CD4-positive, alpha-beta T cell treated with Interleukin-15 for 1 hour (primary cell): ENCODE measurements at places on chromosomes 6 and 20.
A peak's percentile ranks its signal among the peaks of the same experiment; 100 is the strongest.

- DNase-seq, result no peak
These were observed 55.4 kb downstream of the GFOD1 start for GRCh38 chr6:13431861-13432465.

DNA sequence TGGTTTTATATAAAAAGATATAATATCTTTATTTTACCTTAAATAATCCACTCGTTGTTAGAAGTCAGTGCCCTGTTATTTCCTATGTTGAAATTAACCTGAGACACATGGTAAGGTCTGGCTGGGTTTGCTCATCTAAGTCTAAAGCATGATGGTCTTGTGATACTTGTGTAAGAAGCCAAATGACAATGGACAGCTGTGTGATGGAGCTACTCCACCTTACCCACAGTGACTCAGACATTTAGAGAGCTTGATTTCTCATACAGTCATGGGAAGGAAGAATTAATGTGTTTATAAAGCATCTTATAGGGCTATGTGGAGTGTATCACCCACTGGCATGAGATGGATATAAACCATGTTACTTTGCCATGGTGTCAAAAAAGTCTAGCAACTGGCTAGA lies 11.7 kb downstream of the CTCFL start:
- no peak for DNase-seq

DNA sequence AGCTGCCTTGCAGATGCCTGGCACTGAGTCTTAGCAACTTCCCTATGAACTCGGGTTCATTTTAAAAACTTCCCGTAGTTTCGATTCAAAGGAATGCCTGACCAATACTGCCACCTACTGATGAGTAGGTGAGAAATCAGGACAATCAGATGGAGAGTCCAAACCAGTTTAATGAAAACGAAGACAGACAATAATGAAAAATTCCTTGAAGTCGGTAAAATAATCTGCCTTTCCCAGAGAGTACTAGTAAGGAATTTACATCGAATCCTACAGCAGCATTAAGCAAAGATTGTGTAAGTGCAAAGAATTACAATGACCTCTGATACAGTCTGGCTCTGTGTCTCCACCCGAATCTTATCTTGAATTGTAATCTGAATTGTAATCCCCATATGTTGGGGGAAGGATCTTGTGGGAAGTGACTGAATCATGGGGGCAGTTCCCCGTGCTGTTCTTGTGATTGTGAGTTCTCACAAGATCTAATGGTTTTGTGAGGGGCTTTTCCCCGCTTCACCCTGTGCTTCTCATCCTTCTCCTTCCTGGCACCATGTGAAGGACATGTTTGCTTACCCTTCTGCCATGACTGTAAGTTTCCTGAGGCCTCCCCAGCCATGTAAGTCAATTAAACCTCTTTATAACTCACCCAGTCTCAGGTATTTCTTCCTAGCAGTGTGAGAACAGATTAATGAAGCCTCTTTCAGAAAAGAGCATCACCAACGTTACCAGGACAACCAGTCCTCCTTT lies 134.4 kb downstream of the ARHGAP18 start:
- DNase-seq, result no peak

DNA sequence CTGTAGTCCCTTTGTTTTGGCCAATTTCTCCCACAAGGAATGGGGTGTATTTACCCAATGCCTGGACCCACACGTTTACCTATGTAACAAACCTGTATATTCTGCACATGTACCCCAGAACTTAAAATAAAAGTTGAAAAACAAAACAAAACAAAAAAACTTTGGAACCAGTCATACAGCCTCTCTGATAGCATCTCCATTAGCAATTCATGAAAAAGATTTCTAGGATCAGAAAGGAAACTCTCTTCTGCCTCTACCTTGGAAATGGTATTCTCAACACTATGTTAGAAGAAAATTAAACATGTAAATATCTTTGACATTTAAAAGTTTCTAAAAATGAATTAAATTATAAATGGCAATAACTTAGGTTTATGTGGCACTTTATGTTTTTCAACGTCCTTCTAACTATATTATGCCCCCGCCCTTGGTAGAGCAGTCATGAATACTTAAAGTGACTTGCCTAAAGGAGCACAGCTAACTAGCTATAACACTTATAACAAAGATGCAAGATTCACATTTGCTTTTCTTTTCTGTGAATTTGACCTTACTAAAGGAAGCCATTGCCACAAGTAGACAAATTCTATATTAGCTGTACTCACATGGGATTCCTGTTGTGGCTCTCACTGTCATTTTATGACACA lies 147.5 kb upstream of the FKBP1C start:
- no peak for DNase-seq

GRCh38 chr6:63661769-63662168 lies 26.2 kb downstream of the PHF3 start:
- DNase-seq, result no peak

GRCh38 chr6:146578054-146578453 lies 20.7 kb upstream of the ADGB start:
- DNase-seq, result no peak

DNA sequence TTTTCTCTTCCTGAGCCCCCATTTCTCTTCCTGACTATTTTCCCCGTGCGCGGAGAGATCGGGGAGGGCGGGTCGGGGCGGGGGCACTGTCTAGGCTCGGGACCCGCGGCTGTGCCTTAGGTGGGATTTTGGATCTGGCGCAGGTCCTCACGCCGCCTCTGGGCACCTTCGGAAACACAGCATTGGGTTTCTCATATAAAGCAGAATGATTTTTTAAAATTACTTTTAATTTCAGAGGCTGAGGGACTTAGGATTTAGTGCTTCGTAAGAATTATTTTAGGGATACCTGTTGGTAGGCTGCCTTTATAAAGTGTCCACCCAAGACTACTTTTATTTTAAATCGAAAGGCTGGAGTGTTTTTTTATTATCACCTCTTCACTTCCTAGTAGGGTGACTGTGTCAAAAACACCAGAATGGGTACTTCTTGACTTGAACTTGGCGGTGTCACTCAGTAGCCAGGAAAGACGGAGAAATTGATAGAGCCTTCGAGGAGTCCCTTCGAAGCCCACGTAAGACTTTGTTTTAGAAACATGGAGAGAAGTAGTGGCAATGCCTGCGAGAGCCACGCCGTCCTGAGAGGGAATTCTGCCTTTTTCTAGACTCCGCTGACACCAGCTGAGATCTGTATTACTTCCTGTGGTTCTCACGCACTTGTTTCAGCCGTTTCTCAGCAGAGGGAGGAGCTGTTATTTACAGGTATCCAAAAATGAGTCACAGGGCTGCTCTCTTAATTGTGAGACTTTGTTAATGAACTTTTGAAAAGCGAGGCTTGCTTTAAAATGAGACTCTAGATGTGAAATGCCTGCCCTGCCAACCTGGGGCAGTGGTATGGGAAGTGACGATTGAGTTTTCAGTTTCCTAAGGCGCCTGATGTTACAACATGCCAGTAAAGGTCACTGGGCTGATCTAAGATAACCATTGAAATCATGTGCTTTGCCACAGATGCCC lies 667 bp downstream of the STX11 start:
- DNase-seq, result peak; percentile 76

- peak; percentile 92 for DNase-seq
These were observed 15.7 kb upstream of the HLA-A start for GRCh38 chr6:29926413-29927274.

DNA sequence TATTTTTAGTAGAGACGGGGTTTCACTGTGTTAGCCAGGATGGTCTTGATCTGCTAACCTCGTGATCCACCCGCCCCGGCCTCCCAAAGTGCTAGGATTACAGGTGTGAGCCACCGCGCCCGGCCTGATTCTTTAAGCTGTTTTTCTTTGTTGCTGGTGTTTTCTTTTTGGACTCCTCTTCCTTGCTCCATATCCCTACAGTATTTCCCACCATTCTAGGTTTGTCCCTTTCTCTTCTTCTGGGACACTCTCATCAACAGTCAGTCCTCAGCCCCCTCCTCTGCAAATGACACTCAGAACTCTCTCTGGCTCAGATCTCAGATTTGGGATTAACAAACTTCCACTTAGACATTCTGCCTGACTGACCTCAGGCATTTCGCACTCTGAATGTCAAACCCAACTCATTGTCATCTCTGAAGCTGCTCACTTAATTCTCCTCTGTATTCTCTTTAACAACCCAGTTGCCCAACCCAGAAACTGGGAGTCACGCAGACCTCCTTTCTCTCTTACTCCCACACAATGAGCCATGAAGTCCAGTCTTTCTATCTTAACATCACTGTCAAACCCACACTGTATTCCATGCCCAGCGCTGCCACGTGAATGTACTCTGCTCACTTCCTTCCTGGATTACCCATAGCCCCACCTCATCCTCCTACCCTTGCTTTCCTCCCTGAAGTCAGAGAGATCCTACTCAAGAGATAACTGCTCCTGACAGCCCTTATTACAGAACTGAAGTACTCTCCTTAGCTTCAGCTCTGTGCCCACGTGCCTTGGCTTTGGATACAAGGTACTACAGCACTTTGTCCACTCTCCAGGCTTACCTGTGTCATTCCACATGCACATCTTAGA lies 2.6 kb downstream of the MPIG6B start:
- DNase-seq, result no peak

DNA sequence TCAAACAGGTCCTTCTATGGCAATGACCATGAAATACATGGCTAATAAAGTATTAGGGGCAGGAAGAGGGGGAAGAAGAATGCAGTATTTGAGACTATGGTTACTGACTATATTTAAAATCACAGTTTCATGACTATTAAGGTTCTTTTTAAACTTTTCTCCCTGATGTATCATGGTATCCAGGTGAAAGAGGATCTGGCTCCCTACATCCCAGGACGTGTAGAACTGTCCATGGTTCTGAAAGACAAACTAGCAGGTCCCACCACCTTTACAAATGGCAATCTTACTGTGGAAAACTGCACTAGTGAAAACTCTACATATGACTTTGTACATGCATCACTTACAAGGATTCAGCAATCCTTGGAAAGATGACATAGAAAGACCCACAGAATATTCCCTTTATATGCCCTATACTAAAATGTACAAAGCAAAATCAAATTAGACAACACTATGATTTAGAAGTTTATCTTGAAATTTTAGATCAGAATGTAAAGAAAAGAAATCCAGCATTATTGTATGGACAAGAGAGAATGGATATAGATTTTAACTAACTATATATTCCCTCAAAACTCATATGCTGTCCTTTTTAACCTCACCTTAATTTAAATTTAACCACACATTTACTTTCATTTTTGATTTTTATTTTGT lies 33.5 kb downstream of the RPP21 start:
- DNase-seq, result no peak

- DNase-seq, result no peak
These were observed 100.0 kb upstream of the DUSP22 start for GRCh38 chr6:192313-192664.

DNA sequence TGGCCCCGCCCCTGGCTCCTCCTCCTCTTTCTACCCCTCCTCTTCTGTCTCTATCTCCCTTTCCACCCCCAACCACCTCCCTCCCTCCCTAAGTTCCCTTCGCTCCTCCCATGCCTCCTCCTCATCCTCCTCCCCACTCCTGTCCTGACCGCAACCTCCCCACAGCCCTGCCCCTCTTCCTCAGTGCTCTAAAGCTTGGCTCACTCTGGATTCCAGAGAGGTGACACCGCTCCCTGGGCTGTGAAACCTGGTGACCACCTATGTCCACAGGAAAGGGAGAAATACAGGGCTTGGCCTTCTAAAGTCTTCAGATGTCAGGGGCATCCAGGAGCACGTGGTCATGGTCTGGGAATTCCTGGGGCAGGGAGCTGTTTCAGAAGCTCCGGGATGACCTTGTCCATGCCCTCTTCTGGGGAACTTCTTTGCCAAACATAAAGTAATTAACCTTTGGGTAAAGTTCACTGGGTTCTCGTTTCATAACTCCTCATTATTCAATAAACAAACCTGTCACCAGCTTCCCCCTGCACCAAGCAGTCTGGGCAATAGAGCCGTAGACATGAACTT lies 345 bp upstream of the CST5 start:
- DNase-seq, result no peak

- DNase-seq, result no peak
These were observed 15.1 kb upstream of the MCM3 start for GRCh38 chr6:52299653-52300052.

DNA sequence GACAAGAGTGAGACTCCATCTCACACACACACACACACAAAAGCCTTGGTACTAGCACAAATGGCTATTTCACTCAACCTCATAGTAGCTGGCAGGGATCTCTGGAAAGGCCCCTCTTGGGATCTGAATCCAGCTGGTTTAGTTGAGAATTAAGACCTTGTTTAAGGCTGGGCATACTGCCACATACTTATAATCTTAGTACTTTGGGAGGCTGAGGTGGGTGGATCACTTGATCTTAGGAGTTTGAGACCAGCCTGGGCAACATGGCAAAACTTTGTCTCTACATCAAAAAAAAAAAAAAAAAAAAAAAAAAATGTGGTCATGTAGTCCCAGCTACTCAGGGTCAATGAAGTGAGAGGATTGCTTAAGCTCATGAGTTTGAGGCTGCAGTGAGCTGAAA lies 628.3 kb downstream of the MMUT start:
- DNase-seq, result no peak

GRCh38 chr6:1181939-1182605 lies 129.8 kb upstream of the FOXQ1 start:
- DNase-seq, result no peak
